Activated naive CD4-positive, alpha-beta T cell (primary cell): ENCODE measurements at places on chromosomes 1 and 21.

GRCh38 chr1:205950826-205951549, 7.7 kb upstream of the SLC26A9 start:
- no peak for DNase-seq

- no peak for DNase-seq
Observed at GRCh38 chr1:41341365-41341683, 19.9 kb upstream of the FOXO6 start.

DNA sequence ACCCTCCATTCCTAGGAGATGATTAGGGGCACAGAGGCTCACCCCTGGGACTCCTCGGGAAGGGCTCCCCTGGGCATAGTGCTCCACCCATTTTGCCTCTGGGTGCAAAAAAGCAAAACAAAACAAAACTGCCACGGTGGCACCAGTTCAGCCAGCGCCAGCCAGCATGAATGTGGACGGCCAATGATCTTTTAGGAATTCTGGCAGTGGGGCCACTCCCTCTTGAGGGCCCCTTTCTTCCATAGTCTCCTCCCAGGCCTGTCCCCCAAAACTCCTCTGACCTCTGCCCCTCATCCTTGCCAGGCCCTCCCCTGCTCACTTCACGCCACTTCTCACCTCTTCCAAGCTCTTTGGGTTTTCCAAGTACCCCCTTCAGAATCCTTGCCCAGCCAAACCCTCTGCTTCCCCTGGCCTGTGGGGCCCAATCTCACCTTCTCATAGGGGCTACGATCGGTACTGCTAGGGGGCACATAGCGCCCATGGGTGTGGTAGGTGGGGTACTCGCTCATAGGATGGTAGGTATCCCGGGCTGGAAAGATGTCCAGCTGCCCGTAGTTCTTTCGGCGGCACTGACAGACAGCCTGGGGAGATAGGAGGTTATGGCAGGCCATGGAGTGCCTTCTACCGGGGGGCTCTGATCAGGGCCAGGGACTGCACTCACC, 13.3 kb downstream of the TRIM46 start:
- DNase-seq: no peak

DNA sequence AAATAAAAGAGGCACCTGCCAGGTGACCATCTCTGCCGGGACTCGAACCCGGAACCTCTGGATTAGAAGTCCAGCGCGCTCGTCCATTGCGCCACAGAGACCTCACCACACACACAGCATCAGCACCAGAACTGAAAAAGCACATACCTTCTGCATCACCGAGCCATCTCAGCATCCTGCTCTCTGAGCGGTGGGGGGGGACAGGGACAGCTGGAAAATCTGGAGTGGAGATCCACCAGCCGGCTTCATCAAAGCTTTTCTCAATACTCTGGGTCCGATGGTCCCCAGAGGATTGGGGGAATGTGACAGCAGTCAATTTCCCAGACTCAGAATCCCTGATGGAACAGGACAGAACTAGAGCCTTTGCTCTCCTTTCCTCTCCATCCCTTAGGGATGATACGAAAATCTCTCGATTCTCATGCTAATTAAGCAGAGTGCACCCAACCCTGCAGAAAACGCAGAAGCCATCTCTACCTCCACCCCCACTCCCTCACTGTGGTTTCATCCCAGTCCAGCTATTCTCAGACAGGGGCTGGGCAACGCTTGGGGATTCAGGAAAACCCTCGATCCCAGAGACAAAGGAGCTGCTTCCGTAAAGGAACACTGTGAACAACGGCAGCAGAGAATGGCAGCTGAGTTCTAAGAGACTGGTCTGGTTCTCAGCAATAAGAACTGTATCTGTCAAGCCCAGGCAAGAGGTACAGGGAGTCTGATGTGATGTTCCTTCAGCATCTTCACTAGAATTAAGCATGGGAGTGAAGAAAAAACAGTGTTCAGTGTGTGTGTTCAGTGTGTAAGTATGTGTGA, 29.6 kb upstream of the CADM3 start:
- no peak for DNase-seq

DNA sequence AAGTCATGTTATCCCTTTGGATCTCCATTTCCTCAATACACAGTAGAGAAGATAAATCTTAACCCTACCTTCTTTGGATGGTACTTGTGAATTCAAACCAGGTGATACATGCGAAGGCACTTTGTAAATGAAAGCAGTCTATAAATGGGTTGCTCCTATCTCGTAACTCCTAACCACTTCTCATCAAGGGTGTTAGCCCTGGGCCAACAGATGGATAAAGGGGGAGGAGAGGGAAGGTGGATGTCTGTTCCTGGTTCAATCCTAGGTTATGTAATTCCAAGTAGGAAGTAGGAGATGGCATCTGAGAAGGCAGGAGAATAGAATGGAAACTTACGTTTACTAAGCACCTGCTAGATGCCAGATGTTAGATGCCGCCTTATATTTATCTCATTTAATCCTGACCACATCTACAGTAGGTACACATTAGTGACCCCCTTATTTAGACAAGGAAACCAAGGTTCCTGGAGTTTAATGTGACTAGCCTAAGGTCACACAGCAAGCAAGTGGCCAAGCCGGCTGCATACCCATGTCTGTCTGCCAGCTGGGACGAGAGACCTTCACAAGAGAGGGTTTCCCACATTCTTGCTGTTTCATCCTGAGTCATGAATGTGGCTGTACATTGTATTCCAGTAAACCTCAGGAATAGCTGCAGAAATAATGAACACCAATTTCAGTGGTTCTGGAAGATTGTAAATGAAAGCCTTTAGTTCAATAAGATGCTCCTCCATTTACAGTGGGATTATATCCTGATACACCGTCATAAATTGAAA, 47.7 kb downstream of the ELAVL4 start:
- no peak for DNase-seq

- no peak for DNase-seq
Observed at GRCh38 chr1:8465013-8465412, 147.1 kb downstream of the SLC45A1 start.

GRCh38 chr1:29390491-29391361, 154.4 kb downstream of the PTPRU start:
- DNase-seq: no peak

DNA sequence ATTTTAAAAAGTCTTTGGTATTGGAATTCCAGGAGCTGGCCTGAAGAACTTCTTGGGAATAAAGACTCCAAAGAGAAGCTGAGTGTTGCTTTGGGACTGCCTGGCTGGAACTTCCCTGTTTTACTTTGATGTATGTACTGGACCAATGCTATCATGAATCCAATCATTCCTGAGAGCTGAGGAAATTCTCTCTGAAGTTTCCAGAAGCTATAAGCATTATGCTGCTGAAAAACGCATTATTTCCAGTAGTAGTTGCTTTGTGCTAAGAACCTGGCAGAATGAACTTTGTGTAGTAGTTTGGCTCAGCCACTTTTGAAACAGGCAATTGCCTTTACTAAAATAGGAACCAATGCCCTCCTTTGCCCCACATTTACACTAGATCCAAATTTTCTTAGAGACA, 260.7 kb downstream of the HLX start:
- no peak for DNase-seq

DNA sequence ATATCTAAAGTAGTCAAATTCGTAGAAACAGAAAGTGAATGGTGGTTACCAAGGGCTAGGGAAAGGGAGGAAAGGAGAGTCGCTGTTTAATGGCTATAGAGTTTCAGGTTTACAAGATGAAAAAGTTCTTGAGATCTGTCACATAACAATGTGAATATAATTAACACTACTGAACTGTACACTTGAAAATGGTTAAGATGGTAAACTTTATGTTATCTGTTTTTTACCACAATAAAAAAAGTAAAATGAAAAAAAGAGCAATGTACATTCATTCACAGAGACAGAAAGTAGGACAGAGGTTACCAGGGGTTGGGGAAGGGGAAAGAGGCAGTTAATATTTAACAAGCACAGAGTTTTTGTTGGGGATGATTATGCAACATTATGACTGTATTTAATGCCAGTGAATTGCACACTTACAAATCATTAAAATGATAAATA, 53.3 kb upstream of the SEC16B start:
- DNase-seq: no peak

- DNase-seq: no peak
Observed at GRCh38 chr1:23650344-23650990, 41.1 kb upstream of the RPL11 start.

GRCh38 chr1:23533246-23534023, 2.4 kb upstream of the E2F2 start:
- DNase-seq: no peak
